ENCODE measurements at places on chromosomes 1 and 21. TPM values are rescaled to one million over a fixed set of nuclear protein-coding genes. Genes with fewer than 3 reads are reported as not detected.

CD101 gene
- not detected for polyA plus RNA-seq

HSPB7 gene
- polyA plus RNA-seq: 32.5 TPM

NT5C1A gene
- polyA plus RNA-seq: not detected

IFNAR2 gene
- polyA plus RNA-seq: 22.2 TPM

DENND2D gene
- polyA plus RNA-seq: 3.9 TPM

SFN gene
- polyA plus RNA-seq: not detected

NUAK2 gene
- polyA plus RNA-seq: 5.8 TPM

IQCC gene
- 1.4 TPM for polyA plus RNA-seq

CLCA1 gene
- not detected for polyA plus RNA-seq

RSPH1 gene
- polyA plus RNA-seq: 0.11 TPM

TRIM67 gene
- polyA plus RNA-seq: 0.01 TPM

LRRC38 gene
- polyA plus RNA-seq: not detected

CD247 gene
- polyA plus RNA-seq: not detected
